ENCODE measurements at places on chromosomes 12 and 14. TPM values are rescaled to one million over a fixed set of nuclear protein-coding genes. Genes with fewer than 3 reads are reported as not detected.

DNA sequence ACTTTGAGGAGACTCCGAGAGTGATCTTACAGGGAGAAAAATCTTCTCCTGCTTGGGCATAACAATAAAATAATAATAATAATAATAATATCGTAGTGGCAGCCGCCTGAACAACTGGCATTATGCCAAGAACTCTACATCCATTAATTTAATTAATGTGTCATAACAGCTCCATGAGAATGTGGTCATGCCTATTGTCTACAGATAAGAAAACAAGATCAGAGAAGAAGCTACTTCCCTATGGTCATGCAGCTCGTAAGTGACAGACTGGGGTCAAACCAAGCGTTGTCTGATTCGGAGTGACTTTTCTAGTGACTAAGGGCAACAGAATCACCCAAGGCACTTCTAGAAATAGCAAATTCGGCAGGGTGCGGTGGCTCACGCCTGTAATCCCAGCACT lies 11.7 kb downstream of the PROX2 start:
- H3K27ac ChIP-seq: no peak overlapping the region
- H3K4me3 ChIP-seq: no peak overlapping the region
- H3K4me1 ChIP-seq: no peaks in the 10 kb centered on the region
- no peaks in the 10 kb centered on the region for H3K36me3 ChIP-seq

GRCh38 chr12:70317781-70318180 lies 48.3 kb upstream of the KCNMB4 start:
- DNase-seq: no peak
- H3K36me3 ChIP-seq: no peaks in the 10 kb centered on the region
- H3K4me3 ChIP-seq: no peak overlapping the region
- H3K4me1 ChIP-seq: peaks cover 43% of the 10 kb centered on the region

DNA sequence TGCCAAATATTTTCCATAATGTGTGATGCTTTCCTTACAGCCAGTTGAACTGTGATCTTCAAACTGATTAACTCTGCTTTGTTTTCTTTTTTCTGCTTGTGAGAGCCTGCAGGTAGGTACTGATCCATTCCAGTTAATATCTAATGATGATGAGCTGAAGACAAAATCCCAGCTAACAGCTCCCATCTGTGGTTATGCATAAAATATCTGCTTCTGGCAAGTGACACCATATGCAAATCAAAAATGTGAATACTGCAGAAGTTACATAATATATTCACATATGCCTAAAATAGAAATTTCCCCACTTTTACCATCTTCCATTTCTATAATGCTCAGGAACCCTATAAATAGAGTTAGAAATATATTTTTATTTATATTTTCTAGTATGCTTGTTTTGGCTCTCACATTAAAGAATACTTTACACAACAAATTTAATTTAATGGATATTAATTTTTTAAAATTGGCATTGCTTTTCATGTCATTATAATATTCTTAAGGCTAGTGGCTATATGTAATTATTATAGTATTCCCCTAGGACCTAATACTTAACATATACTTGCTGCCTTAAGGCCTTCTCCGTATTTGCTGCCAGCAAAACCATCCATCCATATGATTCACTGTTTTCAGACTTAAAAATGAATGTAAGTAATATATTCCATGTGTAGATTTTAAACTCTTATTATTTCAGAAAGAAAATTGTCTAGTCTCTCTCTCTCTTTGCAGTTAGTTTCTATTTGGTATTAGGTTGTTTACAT lies 83.8 kb downstream of the CCER1 start:
- no peaks in the 10 kb centered on the region for H3K4me1 ChIP-seq
- H3K27me3 ChIP-seq: no peaks in the 10 kb centered on the region
- no peaks in the 10 kb centered on the region for H3K36me3 ChIP-seq
- H3K27ac ChIP-seq: no peak overlapping the region
- H3K4me3 ChIP-seq: no peak overlapping the region

GRCh38 chr14:96629558-96630222 lies 127.5 kb downstream of the PAPOLA start:
- no peaks in the 10 kb centered on the region for H3K4me1 ChIP-seq
- peak; percentile 23 for DNase-seq
- H3K27ac ChIP-seq: no peak overlapping the region
- no peaks in the 10 kb centered on the region for H3K27me3 ChIP-seq

DNA sequence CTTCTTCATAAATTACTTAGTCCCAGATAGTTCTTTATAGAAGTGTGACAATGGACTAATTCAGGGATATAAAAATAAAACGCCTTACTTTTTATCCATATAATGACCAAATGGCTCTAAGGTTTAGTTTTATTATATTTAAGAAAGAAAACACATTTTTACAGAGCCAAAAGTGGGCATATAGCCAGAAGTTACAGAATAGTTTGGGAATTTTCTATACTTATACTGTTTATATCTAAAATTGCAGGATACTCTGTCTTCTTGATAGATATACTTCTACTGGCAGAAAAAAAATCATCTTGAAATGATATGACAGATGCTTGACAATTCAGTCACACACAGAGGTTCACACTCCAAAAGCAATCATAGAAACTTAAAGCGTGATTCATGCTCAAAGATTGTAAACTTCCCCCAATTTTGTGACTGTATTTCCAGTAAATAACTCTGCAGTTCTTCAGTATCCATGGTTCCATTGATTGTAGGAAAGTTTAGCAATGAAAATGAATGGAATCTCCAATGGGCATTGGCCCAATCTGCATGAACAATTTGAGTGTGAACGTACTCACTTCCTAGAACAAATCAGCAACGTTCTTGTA lies 307.8 kb downstream of the NOVA1 start:
- H3K27me3 ChIP-seq: no peaks in the 10 kb centered on the region
- no peak overlapping the region for H3K27ac ChIP-seq
- H3K4me3 ChIP-seq: no peak overlapping the region
- no peaks in the 10 kb centered on the region for H3K36me3 ChIP-seq
- no peaks in the 10 kb centered on the region for H3K4me1 ChIP-seq

DNA sequence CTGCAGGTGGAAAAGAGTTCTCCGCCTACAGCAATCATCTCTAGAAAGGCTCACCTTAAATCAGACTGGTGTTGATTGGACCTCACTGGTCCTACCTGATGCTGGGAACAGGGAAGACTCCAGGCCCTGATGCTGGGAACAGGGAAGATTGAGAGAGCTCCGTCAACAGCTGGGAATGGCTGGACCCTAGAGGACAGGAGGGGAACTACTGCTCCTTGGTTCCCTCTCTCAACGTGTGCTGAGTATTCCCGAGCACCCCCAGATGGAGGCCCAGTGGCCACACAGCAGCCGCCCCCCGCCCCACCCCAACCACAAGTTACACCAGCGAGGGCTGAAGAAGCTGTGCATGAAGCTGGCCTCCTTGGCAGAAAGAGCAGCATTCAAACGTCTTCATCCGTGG lies 240.3 kb downstream of the SLC15A4 start:
- DNase-seq: no peak
- H3K27me3 ChIP-seq: no peaks in the 10 kb centered on the region
- H3K4me3 ChIP-seq: no peak overlapping the region
- H3K27ac ChIP-seq: no peak overlapping the region
- no peaks in the 10 kb centered on the region for H3K36me3 ChIP-seq
- no peaks in the 10 kb centered on the region for H3K4me1 ChIP-seq

- H3K4me3 ChIP-seq: no peak overlapping the region
- no peak overlapping the region for H3K27ac ChIP-seq
- no peaks in the 10 kb centered on the region for H3K36me3 ChIP-seq
These were observed 251.5 kb downstream of the RMST start for GRCh38 chr12:97714107-97714563.

DNA sequence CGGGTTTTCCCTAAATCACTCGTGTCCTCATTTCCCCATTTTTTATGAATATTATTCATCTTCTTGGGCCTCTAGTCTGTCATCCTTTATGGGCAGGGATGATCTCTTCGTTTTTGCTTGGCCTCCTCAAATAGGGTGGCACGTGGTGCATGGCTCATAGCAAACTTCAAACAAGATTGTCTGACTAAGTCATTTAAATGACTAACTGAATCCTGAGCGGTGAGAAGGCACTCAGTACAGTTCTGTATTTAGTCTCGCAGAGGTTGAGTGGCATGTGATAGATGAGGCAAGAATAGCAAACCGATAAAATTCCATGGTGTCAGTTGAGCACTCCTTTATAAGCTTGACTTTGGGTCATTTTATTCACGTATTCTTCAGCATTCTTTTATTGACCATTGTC lies 5.7 kb upstream of the JDP2 start:
- no peak for DNase-seq
- H3K36me3 ChIP-seq: no peaks in the 10 kb centered on the region
- no peak overlapping the region for H3K27ac ChIP-seq

DNA sequence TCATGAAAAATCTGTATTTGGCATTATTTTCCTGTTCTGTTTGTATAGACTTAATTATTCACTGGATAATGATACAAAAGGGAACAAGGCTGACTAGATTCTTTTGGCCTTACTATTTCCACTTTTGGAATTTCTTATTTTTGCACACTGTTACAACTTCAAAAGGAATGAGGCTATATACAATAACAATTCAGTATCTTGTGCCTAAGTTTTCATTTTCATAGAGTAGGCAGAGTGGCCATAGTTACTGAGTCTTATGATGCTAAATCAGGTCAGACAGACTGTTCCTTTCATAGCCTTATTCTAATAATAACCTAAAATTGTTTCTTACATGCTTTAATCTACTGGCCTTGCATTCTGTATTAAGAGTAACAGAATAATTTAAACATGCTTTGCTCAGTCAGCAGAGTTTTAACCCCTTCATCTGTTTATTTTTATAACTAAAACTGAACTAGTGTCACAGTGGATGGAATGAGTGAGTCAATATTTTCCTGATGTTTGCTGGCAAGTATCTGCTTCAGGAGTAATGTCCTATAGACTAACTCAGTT lies 10.5 kb downstream of the TTC8 start:
- no peak overlapping the region for H3K4me3 ChIP-seq
- H3K4me1 ChIP-seq: no peaks in the 10 kb centered on the region
- DNase-seq: no peak
- H3K27ac ChIP-seq: no peak overlapping the region
- H3K36me3 ChIP-seq: no peaks in the 10 kb centered on the region

The ACOT4 gene
- total RNA-seq: 1.4 TPM

DNA sequence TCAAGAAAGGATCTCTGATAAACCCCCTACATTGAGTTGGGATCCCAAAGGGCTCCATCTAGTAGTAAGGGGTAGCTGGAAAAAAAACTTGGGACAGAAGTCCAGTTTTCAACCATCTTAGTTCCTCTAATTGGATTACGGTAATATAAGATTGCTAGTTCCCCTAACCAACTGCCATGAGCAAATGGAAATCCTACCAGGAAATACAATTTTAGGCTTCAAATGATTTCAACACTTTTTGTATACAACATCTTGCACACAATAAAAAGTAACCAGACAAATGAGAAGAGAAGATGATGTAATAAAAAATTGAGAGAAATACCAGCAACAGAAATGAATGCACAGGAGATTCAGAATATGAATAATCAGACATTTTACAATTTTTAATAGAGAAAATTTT lies 73.0 kb downstream of the TSHR start:
- H3K36me3 ChIP-seq: no peaks in the 10 kb centered on the region
- H3K27ac ChIP-seq: no peak overlapping the region
- no peak overlapping the region for H3K4me3 ChIP-seq

GRCh38 chr14:99175331-99176155 lies 96.5 kb downstream of the BCL11B start:
- DNase-seq: no peak
- H3K27me3 ChIP-seq: no peaks in the 10 kb centered on the region
- H3K36me3 ChIP-seq: peaks cover 25% of the 10 kb centered on the region
- H3K4me1 ChIP-seq: peaks cover 7% of the 10 kb centered on the region
- H3K27ac ChIP-seq: no peak overlapping the region

The MIPOL1 gene
- 11.0 TPM for total RNA-seq

- no peak overlapping the region for H3K4me3 ChIP-seq
- H3K36me3 ChIP-seq: no peaks in the 10 kb centered on the region
- DNase-seq: no peak
- H3K4me1 ChIP-seq: peaks cover 48% of the 10 kb centered on the region
- no peaks in the 10 kb centered on the region for H3K27me3 ChIP-seq
These were observed 3.9 kb downstream of the SNAPC1 start for GRCh38 chr14:61766151-61766550.

- DNase-seq: no peak
- no peaks in the 10 kb centered on the region for H3K27me3 ChIP-seq
- H3K36me3 ChIP-seq: no peaks in the 10 kb centered on the region
- no peak overlapping the region for H3K27ac ChIP-seq
- H3K4me1 ChIP-seq: no peaks in the 10 kb centered on the region
These were observed 229.5 kb downstream of the NAV3 start for GRCh38 chr12:78060186-78060585.

GRCh38 chr12:110199339-110200123 lies 75.4 kb downstream of the IFT81 start:
- H3K4me3 ChIP-seq: no peak overlapping the region
- no peak for DNase-seq
- H3K27me3 ChIP-seq: no peaks in the 10 kb centered on the region
- H3K36me3 ChIP-seq: no peaks in the 10 kb centered on the region

The ANAPC7 gene
- 40.9 TPM for total RNA-seq

The PRKD1 gene
- 4.6 TPM for total RNA-seq

The DNAH10 gene
- 1.2 TPM for total RNA-seq

- no peak overlapping the region for H3K27ac ChIP-seq
- no peaks in the 10 kb centered on the region for H3K36me3 ChIP-seq
- DNase-seq: no peak
- no peak overlapping the region for H3K4me3 ChIP-seq
- H3K27me3 ChIP-seq: no peaks in the 10 kb centered on the region
These were observed 326.7 kb downstream of the SLC6A15 start for GRCh38 chr12:84585776-84586395.

DNA sequence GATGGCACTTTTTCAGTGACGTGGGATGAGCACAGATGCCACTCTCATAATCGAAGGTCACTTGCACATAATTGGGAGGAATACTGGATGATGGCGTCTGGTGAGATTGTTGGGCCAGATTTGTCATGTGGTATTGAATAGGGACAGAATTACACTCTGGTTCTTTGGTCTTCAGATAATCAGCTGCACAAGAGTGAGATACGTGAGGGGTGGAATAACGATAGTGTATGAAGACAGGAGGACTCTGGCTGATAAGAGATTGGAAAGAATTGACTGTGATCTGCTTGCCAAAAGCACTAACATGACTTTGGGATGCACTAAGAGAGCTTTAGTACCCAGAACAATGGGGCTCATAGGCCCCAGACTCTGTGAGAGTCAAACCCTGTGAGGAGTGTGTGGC lies 7.0 kb upstream of the RABGGTA start:
- no peak overlapping the region for H3K4me3 ChIP-seq
- no peaks in the 10 kb centered on the region for H3K27me3 ChIP-seq
- no peaks in the 10 kb centered on the region for H3K36me3 ChIP-seq
- H3K4me1 ChIP-seq: peaks cover 48% of the 10 kb centered on the region
- DNase-seq: no peak
- peak overlapping the region; percentile 53 for H3K27ac ChIP-seq

DNA sequence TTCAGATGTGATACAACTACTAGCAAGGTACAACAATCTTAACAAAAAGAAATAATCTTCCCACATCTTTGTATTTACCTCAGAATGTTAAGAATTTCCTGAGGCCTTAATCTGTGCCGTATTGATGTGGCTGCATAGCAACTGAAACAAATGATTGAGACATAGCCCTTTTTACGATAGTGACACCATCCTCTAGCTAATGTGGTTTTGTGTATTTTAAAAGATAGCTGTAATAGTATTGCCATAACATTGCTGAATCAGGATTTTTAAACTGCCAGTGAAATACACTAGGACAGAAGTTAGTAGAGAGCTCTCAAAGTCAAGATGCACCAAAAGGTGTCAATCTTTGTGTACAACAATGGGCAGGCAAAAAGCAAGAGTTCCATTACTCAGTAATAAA lies 11.9 kb downstream of the NPAS3 start:
- H3K36me3 ChIP-seq: no peaks in the 10 kb centered on the region
- no peaks in the 10 kb centered on the region for H3K27me3 ChIP-seq
- no peak overlapping the region for H3K4me3 ChIP-seq
- no peak overlapping the region for H3K27ac ChIP-seq
- no peak for DNase-seq

The TCL1B gene
- 1.1 TPM for total RNA-seq

The COX6A1 gene
- total RNA-seq: 182 TPM

Data from spleen (tissue), 13 donors.